ENCODE measurements at places on chromosomes 2 and 18. TPM values are rescaled to one million over a fixed set of nuclear protein-coding genes. Genes with fewer than 3 reads are reported as not detected.

DNA sequence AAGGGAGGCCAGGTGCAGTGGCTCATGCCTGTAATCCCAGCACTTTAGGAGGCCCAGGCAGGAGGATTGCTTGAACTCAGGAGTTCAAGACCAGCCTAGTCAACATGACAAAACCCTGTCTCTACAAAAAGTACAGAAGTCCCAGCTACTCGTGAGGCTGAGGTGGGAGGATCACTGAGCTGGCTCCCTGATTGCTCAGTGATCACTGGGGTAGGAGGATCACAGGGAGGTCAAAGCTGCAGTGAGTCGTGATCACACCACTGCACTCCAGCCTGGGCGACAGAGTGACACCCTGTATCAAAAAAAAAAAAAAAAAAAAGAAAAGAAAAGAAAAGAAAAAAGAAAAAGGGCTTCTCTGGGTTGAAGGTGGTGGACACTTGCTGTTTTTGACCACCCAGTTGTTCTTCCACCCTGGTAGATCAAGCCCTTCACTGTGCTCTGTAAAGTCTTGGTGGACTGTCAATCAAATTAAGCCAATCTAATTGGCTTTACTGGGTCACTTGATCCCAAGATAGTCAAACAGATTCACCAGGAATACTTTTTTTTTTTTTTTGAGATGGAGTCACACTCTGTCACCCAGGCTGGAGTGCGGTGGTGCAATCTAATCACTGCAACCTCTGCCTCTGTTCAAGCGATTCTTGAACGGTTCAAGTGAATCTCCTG is 191.6 kb downstream of the AGPS start:
- no peak overlapping the region for H3K27ac ChIP-seq
- H3K4me3 ChIP-seq = no peak overlapping the region
- no peak for DNase-seq
- no peaks in the 10 kb centered on the region for H3K4me1 ChIP-seq
- no peaks in the 10 kb centered on the region for H3K36me3 ChIP-seq
- H3K27me3 ChIP-seq = no peaks in the 10 kb centered on the region

DNA sequence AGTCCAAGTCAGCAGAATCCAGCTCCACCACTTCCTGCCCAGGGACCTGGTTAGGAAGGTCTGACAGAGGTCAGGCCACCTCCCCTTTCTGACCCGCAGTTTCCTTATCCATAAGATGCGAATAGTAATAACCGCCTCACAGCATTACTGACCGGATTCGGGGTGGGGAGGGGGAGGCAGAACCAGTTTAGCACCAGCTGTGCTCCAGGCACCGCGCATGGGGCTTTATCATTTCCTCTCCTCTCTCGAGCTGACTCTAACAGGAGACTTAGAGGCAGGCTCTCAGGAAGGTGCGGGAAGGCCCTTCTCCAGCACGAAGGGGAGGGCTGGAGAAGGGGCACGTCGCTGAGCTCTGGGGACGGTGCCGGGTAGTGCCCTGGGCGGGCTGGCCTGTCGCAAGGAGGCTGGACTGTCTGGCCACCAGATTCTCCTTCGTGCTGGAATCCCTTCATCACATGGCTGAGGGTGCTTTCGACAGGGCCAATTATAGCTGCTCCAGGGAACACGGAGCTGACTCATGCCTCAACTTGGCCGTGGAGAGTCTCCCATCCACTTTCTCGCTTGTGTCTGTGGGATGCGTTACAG is 5.7 kb downstream of the EHD3 start:
- no peak for DNase-seq
- H3K4me3 ChIP-seq = no peak overlapping the region
- no peaks in the 10 kb centered on the region for H3K27me3 ChIP-seq
- no peak overlapping the region for H3K27ac ChIP-seq
- no peaks in the 10 kb centered on the region for H3K36me3 ChIP-seq

DNA sequence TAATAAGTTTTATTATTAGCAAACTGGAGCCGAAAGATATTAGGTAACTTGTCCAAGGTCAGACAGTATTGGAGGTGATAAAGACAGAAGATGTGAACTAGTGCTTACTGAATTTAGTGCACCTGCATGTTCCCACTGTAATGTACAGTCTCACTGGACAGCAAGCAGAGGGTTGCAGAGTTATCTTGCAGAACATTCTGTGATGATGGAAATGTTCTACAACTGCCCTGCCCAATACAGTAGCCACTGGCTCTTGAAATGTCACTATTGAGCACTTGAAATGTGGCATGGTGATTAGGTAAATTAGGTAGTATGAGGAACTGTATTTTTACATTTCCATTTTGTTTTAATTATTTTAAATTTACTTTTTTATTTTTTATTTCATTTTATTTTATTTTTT is 356.6 kb downstream of the EPHA4 start:
- H3K36me3 ChIP-seq = no peaks in the 10 kb centered on the region
- H3K4me3 ChIP-seq = no peak overlapping the region
- no peaks in the 10 kb centered on the region for H3K4me1 ChIP-seq
- no peak for DNase-seq

DNA sequence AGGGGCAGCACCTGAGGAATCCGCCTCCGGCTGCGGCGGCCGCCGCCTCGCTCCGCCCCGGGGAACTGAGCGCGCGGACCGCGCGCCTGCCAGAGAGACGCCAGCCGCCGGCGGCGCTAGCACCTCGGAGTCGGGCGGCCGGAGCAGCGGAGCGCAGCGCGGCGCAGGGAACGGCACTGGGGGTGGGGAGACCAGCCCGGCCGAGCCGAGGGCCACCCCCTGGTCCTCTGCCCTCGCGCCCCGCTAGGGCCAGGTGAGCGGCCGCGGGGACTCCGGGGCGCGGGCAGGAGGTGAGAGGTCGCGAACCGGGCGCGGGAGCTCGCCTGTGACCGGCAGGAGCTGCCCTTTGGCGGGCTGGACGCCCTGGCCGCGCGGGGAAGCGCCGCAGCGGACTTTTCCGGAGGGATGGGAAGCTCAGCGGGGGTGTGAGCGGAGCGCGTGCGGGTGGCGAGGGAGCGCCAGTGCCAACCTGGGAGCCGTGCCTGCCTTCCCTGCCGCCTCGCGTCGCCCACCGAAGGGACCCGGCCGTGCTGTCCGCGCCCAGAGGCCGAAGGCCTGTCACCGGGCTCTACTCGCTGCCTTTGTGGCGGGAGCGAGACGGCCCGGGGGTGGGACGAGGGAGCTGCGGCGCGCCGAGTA is at the start of gene GREB1L:
Gene GREB1L (plus strand): TSS at position 92 of the 639 bp plus-strand sequence. CDS start 141,287 bp downstream, outside the sequence.
- H3K4me1 ChIP-seq = no peaks in the 10 kb centered on the region
- no peak for DNase-seq
- H3K4me3 ChIP-seq = no peak within 1 kb of the TSS
- H3K36me3 ChIP-seq = no peaks in the 10 kb centered on the region

- H3K4me1 ChIP-seq = no peaks in the 10 kb centered on the region
- no peak for DNase-seq
- H3K27me3 ChIP-seq = no peaks in the 10 kb centered on the region
These were observed 41.1 kb downstream of the STAT1 start for GRCh38 chr2:190972846-190973245.

DNA sequence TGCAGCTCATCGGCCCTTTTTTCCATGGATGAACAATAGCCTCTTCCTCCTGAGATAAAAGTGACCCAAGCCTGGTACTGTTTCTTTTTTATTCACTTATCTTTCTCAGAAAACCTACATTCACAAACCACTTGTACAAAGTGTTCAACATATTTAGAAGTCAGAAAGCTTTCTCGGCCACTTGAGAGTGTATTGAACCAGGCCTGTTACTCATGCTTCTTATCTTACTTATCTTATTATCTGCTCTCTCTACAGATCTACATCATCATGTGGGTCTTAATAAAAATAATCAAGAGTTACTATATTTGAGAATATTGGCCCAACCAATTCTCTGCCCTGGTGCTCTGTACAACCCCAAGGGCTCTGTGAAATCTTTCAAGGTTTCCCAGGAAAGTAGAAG is 242.1 kb downstream of the MREG start:
- H3K4me1 ChIP-seq = no peaks in the 10 kb centered on the region
- no peaks in the 10 kb centered on the region for H3K36me3 ChIP-seq
- H3K27me3 ChIP-seq = no peaks in the 10 kb centered on the region
- no peak overlapping the region for H3K4me3 ChIP-seq

- H3K27ac ChIP-seq = no peak overlapping the region
- no peaks in the 10 kb centered on the region for H3K36me3 ChIP-seq
- no peak overlapping the region for H3K4me3 ChIP-seq
- DNase-seq = no peak
- no peaks in the 10 kb centered on the region for H3K27me3 ChIP-seq
These were observed 28.0 kb downstream of the MYO5B start for GRCh38 chr18:50166901-50167300.

GRCh38 chr18:37567061-37567993 is 1.7 kb upstream of the CELF4 start:
- no peak for DNase-seq
- no peaks in the 10 kb centered on the region for H3K4me1 ChIP-seq
- H3K27ac ChIP-seq = no peak overlapping the region
- H3K36me3 ChIP-seq = no peaks in the 10 kb centered on the region

DNA sequence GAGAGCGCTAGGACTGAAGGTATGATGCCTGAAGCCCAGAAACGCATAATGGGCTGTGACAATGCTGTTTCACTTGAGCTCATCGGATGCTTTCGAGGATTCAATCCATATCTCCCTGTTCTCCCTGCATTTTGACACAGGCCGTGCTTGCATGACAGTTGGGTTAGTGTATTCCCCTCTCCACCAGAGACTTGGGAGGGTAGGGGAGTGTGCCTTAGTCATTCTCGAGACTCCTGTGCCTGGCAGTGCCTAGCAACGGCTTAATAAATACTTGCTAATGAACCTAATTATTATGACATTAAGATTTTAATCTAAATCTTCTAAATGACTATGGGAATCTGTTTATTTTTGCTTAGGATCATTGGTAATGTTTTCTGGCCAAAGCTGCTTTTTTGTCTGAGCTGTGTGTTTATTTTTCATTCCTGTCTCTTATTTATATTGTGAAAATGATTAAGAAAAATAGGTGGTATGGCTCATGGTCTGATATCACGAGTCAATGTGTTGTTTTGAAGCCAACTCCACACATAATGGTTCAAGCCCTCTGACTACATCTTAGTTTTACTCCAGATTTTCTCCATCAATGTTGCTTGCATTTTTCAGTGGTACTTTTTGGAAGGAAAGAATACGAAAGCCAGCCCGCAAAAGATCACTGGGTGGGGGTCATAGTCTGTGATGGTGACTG is 61.3 kb downstream of the NEDD4L start:
- H3K27me3 ChIP-seq = no peaks in the 10 kb centered on the region
- DNase-seq = no peak
- no peaks in the 10 kb centered on the region for H3K36me3 ChIP-seq
- H3K4me1 ChIP-seq = no peaks in the 10 kb centered on the region
- no peak overlapping the region for H3K27ac ChIP-seq

GRCh38 chr2:233400961-233401360 is 46.7 kb downstream of the DGKD start:
- no peak for DNase-seq
- H3K27me3 ChIP-seq = no peaks in the 10 kb centered on the region
- H3K36me3 ChIP-seq = no peaks in the 10 kb centered on the region
- no peak overlapping the region for H3K27ac ChIP-seq
- no peak overlapping the region for H3K4me3 ChIP-seq

DNA sequence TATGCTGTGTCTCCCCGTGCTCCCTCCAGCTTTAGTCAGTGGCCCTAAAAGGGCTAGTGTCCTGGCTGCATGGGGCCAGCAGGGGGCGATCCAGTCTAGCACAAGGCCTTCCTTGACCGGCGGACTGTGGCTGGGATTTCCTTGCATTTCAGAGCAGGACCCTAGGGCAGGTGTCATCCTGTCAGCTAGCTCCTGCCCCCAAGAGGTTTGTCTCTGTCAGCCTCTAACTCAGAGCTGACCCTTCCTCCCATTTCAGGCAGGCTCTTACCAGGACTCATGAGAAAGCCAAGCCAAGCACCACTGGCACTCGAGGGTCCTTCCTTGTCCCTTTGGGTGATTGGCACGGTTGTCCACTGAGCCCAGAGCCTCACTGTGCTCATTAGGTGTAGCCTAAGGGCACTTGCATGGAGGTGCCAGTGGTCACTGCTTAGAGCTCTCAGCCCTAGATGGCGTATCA is 140.3 kb downstream of the RPIA start:
- H3K36me3 ChIP-seq = no peaks in the 10 kb centered on the region
- H3K4me3 ChIP-seq = no peak overlapping the region
- no peaks in the 10 kb centered on the region for H3K27me3 ChIP-seq
- no peak overlapping the region for H3K27ac ChIP-seq
- peak; percentile 3 for DNase-seq

GRCh38 chr2:128012698-128013097 is 15.2 kb downstream of the SAP130 start:
- peaks cover 74% of the 10 kb centered on the region for H3K36me3 ChIP-seq
- no peak overlapping the region for H3K4me3 ChIP-seq
- H3K27ac ChIP-seq = no peak overlapping the region
- no peak for DNase-seq
- H3K4me1 ChIP-seq = no peaks in the 10 kb centered on the region

DNA sequence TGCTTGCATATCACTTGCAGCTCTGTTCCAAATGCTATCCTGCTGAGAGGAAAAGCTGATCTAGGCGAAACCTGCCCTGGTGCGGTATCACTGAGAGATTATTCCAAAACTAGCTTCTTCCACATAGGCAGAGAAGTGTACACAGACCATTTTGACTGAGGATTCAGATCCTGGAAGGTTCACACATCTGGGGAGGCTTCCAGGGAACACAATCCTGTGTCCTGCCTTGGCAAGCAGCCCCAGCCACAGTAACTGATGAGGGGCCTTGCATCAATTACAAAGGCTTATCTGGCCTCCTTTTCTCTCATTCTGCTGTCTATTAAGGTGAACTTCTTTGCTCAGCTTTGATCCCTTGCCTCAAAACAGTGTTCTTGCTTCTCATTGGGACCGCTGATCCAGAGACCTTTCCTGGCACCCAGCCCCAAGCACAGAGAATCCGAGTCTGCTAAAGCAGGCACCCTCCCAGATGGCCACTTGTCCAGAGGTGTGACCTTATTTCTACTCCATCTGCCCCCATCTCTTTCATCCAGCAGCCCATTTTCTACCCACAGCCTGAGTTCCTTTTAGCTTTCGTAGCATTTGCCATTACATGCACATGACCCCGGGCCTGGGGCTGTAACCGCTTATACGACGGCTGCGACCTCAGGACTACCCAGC is 52.3 kb upstream of the ZFP36L2 start:
- no peaks in the 10 kb centered on the region for H3K4me1 ChIP-seq
- no peak overlapping the region for H3K27ac ChIP-seq
- no peaks in the 10 kb centered on the region for H3K27me3 ChIP-seq
- peaks cover 15% of the 10 kb centered on the region for H3K36me3 ChIP-seq
- no peak for DNase-seq

DNA sequence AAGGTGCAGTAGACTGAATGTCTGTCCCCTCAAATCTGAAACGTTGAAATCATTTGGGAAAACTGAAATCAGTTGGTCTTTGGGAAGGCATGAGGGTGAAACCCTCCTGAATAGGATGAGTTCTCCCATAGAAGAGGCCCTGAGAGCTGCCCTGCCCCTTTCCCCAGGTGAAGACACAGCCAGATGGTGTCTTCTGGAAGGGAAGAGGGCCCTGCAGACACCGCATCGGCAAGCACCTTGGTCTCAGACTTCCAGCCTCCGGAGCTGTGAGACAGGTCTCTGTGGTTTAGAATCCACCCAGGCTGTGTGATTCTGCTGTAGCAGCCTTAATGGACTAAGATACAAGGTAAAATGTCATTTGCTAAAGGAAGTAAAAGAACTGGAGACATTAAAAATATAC is 42.1 kb upstream of the SNTG2 start:
- no peaks in the 10 kb centered on the region for H3K36me3 ChIP-seq
- H3K4me1 ChIP-seq = no peaks in the 10 kb centered on the region
- no peaks in the 10 kb centered on the region for H3K27me3 ChIP-seq
- no peak overlapping the region for H3K4me3 ChIP-seq
- H3K27ac ChIP-seq = no peak overlapping the region
- no peak for DNase-seq

- no peak overlapping the region for H3K27ac ChIP-seq
- no peaks in the 10 kb centered on the region for H3K4me1 ChIP-seq
- H3K36me3 ChIP-seq = no peaks in the 10 kb centered on the region
- H3K27me3 ChIP-seq = no peaks in the 10 kb centered on the region
These were observed 227.6 kb downstream of the SUCLG1 start for GRCh38 chr2:84231478-84231877.

EML6 gene
- total RNA-seq = 1.3 TPM

REG1B gene
- total RNA-seq = not detected
